Activated CD4-positive, alpha-beta T cell treated with anti-CD3 and anti-CD28 coated beads, Interleukin-2, Interleukin-6, amounts not matched to agents 100 ng/mL and 50 ng/mL, durations not matched to agents 16 hours and 8 hours (primary cell): ENCODE measurements at places on chromosomes 1 and 21.
A peak's percentile ranks its signal among the peaks of the same experiment; 100 is the strongest.

GRCh38 chr1:93844262-93845045 is 34.6 kb downstream of the DNTTIP2 start:
- DNase-seq = peak; percentile 70

DNA sequence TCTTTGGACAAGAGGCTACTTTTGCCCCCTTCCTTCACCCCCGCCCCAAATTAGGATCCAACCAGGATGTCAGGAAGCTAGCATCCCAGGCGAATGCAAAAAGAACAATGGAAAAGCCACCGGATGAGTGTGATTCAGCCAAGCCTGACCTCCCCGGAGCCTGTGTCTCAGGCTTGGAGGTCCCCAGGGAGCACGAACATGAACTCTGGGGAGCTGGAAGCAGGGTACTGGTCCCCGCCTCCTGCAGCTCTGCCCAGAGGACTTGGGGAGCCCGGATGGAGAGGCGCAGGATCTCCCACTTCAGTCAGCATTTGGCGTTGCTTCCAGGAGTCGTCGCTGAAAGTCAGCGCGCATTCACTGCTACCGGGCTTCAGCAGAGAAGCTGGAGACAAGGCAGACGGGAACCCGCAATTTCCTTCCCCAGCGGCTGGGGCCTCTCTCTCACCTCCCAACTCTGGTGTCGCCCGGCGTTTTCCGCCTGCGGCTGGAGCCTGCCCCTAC is 1.8 kb upstream of the TBX15 start:
- DNase-seq = peak; percentile 18

- no peak for DNase-seq
Observed at GRCh38 chr1:23062271-23062670, 43.0 kb downstream of the KDM1A start.

- no peak for DNase-seq
Observed at GRCh38 chr1:159799446-159799985, 2.6 kb upstream of the FCRL6 start.

DNA sequence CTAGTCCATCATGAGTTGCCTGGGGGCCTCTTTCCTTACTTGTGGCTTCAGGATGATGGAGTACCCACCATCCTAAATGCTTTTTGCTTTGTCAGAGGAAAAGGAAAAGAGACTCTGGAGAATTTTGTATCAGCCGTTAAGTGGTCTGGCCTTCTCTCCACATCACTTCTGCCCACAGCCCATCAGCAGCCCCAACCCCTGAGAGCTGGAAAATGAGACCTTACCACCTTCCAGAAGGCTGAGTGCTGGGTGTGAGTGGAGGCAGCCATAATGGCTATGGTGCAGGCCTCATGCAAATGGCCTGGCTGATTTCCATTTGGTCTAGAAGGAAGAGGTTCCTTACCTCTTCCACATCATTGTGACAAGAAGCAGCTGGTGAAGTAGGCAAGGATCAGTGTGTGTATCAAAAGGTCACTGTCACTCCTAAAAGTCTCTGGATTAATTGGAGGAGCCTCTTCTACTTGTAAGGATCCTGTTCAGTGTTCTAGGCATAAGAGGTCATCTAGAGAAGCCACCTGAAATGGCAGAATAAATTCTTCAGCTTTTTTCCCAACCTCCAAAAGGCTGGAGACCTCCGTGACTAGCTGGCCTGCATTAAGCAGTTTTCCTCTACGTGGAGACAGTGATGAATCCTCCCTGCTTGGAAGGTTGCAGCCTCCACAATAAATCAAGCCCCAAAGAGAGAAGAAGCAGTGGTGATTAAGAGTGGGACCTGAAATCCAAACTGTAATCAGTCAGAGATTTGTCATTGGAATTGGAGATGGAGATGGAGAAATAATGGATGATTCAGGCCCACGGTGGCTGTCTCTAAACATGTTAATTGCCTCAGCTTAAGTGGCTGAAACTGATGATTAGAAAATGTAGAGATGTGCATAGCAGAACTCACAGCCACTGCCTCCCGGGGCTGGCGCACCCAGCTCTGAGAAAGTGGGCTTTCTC is 111.5 kb downstream of the CNIH3 start:
- no peak for DNase-seq

- no peak for DNase-seq
Observed at GRCh38 chr1:187413405-187414169, 584.8 kb downstream of the PLA2G4A start.

GRCh38 chr1:39960431-39960958 is 5.5 kb downstream of the MFSD2A start:
- peak; percentile 52 for DNase-seq

DNA sequence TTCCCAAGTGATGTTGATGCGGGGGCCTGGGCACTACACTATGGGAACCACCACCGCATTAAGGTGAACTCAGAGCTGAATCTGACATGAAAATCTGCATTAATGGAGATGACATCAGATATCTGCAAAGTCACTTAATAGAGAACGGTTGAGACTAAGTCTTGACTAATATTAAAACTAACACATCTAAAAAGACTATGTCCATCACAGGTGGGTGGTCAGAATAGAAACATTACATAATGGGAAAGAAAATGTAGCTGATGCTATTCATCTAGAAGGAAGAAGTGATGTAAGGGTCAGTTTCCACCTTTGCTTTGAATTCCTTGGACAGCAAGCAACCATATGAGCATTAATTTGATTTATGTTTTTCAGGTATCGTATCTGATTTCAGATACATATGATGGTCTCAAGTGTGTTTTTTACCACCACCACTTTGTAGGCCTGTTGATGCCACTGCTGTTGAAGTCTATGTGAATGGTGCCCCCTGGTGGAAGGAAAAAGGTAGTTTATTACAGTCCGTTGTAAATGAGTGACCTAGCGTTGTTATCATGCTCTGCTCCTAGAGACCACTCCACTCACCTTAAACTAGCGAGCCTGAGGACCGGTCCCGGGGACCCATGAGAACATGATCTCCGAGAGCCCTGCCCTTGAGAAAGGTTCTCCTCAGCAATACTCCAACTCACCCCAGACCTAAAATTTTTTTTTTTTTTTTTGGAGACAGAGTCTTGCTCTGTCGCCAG is 73.5 kb downstream of the BACH1 start:
- DNase-seq = peak; percentile 83

DNA sequence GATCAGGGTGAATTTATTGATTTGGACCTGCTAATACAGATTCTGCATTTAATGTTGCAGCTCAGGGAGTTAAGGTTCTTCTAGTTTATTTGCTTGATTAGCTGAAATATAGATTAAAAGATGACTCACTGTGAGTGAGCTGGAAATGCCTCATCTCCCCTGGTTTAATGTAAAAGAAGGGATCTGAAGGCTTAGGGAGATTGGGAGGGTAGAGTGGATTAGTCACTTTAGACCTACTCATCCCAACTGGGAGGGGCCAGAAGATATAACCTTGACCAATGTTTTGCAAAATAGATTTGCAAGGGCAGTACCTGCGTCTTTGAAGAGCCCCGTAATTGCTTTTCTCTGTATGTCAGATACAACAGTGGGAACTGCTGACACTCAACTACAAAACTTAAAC is 922.8 kb upstream of the ADGRL4 start:
- no peak for DNase-seq

- no peak for DNase-seq
Observed at GRCh38 chr1:68653882-68654281, 157.0 kb upstream of the DEPDC1 start.

DNA sequence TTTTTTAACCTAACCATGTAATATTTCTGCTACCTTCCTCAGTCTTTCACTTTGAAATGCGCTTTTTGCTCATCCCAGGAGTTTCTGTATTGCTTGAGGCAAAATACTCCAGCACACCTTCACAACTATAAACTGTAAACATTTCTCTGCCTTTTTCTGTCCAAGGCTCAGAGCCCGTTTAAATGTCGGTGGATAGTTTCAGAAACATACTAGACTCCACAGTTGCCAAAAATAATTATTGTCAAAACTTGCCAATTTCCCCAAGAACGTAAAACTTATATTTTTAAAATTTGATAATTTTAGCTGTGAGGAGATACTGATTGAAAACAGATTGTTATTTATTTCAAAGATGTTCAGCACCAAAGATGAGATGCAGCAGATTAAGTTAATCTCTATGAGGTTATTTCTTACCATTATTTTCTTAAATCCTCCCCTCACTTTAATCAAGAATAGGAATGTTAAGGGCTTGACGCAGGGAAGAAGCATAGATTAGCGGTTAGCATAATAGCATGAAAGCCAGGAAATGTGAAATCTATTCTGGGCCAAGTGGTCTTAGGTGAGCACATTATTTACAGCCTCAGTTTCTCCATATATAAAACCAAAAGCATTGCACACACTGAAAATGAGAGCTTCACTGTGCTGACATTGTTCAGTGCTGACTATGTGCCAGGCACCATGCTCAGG is 91.5 kb upstream of the ESRRG start:
- no peak for DNase-seq

- peak; percentile 3 for DNase-seq
Observed at GRCh38 chr1:221521686-221522085, 220.2 kb downstream of the DUSP10 start.

- peak; percentile 77 for DNase-seq
Observed at GRCh38 chr1:8317647-8318381, at the start of gene SLC45A1. Gene SLC45A1 (plus strand): TSS chr1:8318114. CDS start chr1:8324330, 6,216 bp downstream.

DNA sequence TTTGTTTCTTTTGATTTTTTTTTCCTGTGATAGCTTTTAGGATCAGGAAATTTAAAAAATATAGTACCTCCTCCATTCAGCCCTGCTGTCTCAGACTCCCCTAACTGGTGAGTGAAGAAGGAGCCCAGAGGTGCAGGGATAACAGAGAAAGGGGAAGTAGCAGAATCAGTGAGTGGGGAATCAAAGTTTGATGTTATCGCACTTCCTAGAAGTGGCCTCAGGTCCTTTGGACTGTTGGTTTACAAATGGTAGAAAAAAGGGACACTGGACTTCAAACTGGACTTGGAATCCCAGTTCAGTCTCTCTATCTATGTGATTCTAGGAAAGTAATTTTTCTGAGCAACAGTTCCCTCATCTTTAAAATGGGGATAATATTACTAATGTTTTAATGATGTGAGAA is 99.5 kb downstream of the FGGY start:
- DNase-seq = no peak

- no peak for DNase-seq
Observed at GRCh38 chr1:84737590-84737989, 47.3 kb upstream of the SSX2IP start.

DNA sequence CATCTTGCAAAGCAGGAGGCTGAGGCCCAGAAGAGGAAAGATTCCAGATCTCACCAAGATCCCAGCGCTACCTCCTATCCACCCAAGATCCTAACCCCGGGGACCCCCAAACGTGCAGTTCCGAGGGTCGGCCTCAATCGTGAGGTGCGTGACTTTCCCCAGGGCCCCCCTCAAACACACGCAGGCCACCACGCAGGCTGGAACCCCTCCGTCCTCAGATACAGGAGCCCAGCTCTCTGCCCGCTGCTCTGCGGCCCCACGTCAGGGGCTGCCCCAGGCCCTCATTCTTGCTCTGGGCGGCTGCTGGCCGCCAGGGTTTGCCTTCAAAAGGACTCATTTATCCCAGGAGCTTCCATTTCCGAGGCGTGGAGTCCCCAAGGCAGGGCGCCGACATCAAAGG is 39.9 kb downstream of the KRTAP10-1 start:
- no peak for DNase-seq

DNA sequence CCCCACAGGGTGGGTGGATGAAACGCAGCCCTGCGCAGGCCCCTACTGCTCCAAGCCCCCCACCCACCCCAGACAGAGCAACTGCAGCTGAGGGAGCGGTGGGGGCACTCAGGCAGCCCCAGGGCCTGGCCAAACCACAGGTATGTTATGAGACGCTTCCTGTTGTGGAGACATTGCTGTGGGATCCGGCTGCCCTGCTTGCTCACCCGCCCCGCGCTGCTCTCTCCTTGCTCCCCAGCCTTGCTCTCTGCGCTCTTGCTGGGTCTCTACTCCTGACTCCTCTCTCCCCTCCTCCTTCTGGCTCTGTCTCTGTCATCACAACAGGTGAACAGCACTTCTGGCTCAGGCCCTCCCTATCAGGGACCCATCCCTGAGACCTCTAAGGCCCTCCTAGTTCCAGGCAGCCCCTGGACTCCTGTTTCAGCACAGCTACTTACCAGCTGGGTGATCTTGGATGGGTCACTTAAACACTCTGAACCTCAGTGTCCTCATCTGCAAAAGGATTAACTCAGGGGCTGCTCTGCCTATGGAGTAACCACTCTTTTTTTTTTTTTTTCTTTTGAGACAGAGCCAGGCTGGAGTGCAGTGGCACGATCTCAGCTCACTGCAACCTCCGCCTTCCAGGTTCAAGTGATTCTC is 15.9 kb downstream of the COL8A2 start:
- peak; percentile 42 for DNase-seq

- no peak for DNase-seq
Observed at GRCh38 chr1:222266223-222267196, 281.4 kb downstream of the HHIPL2 start.

- no peak for DNase-seq
Observed at GRCh38 chr1:228374711-228375577, 31.7 kb downstream of the TRIM11 start.
